ENCODE measurements at places on chromosomes 1 and 21.

- no peak for DNase-seq
These were observed 93.9 kb downstream of the KIF1B start for GRCh38 chr1:10304295-10304694.

DNA sequence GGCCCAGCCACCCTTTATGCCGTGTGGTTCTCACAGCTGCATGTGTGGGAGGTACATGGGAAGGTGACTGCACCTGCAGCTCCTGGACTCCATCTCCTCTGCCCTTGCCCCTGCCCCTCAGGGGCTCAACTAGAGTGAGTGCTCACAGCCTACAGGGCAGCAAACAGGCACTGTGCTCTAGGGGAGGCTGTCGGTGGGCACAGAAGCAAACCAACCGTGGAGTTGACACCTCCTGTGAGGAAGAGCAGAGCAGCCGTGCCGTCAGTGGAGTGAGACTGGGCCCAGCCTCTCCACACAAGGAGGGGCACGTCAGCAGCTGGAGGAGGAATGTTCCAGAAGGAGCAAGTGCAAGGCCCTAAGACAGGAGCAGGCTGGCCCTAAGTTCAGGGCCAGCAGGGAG, 32.7 kb downstream of the BMP8A start:
- no peak for DNase-seq

GRCh38 chr1:1853593-1854257, 37.2 kb downstream of the GNB1 start:
- no peak for DNase-seq

- DNase-seq, result no peak
These were observed 163.9 kb downstream of the ST6GALNAC5 start for GRCh38 chr1:77031106-77031662.
